Stimulated activated CD8-positive, alpha-beta memory T cell treated with anti-CD3 and anti-CD28 coated beads, Interleukin-7, amount 100 ng/mL, for 1 hour (primary cell): ENCODE measurements at places on chromosomes 16 and 17.

- no peak for DNase-seq
Observed at GRCh38 chr17:74764751-74765286, 11.3 kb downstream of the NAT9 start.

- DNase-seq, result no peak
Observed at GRCh38 chr16:54407596-54407995, 121.0 kb upstream of the IRX3 start.

- DNase-seq, result no peak
Observed at GRCh38 chr17:35087731-35088355, 24.3 kb upstream of the RFFL start.

- no peak for DNase-seq
Observed at GRCh38 chr17:19531780-19532501, 1.7 kb upstream of the SLC47A1 start.

DNA sequence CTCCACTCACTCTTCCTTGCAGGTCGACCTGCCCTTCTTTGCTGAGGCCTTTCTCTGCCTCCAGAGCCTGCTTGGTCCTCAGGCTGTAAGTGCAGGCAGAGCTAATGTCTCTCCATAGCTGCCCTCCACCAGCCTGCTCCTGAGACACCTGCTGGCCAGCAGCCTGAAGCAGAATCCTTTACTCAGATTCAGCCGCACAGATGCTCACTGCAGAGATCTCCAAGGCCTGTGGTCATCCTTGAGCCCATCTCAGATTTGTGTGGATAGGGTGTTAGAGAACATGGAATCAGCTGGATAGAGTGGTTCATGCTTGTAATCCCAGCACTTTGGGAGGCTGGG, 11.5 kb downstream of the DEXI start:
- no peak for DNase-seq

DNA sequence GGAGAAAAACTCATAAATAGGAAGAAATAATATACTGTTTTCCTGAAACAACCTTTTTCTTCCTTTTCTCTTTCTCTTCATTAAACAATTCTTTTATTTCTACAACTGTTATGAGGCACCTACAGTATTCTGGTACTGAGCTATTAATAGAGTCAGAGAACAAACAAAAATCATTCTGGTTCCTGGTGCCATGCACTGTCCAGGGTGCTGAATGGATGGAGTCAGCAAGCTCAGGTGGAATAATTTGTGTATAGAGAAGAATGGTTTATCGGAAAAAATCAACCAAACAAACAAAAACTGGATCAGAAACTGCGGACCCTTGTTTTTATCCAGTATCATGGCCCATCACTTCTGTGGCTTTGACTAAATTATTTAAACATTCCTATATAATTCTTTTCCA, 430.3 kb upstream of the GOT2 start:
- no peak for DNase-seq

DNA sequence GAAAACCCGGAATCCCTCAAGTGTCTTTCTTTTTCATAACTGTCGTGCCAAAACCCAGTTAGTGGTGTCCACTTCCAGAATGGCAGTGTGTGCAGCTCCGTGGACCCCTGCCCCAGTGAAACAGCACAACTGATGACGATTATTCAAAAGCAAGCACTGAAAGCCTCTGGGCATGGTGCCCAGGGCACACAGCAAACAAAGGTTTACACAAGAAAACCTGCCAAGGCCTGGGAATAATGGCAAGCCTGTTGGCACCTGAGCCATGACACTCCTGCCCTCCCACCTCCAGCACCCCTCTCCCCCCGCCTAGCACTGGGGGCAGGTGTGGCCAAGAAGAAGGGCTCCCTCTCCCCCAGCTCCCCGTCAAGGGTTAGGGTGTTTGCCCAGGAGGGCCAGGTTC, 2.8 kb downstream of the PKMYT1 start:
- no peak for DNase-seq

- no peak for DNase-seq
Observed at GRCh38 chr17:74163836-74164235, 39.6 kb upstream of the RPL38 start.

GRCh38 chr17:63295288-63295687, 150.8 kb downstream of the CYB561 start:
- no peak for DNase-seq

GRCh38 chr16:22901563-22901962, 87.6 kb downstream of the HS3ST2 start:
- DNase-seq, result no peak

DNA sequence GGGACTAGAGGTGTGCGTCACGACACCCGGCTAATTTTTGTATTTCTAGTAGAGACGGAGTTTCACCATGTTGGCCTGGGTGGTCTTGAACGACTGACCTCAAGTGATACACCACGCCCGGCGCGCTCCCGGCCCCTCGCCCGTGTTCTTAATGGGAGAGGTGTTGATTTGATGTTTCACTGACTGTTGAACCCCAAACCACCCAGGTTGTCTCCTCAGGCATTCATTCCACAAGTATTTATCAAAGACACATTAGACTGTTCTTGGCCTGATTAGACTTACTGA, 1.4 kb downstream of the CENPN start:
- no peak for DNase-seq

DNA sequence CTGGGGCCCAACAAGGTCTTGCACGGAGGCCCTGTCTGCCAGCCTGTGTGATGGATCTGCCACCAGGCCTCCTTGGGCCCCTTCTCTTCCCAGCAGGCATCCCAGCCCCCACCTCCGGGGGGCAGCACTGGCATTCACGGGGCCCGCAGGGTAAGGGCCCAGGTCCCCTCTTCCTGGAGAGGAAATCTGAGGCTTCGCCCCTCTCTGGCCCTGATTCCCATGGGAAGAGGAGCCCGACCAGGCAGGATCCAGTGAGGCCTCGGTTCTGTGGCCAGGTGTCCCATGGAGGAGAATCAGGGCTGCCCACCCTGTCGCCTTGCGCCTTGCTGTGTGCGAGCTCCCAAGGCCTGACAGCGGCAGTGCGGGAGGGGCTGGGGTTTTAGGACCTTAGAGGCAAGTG, 48.4 kb downstream of the PDPK1 start:
- DNase-seq, result no peak

GRCh38 chr17:45405250-45406086, 27.2 kb downstream of the ARHGAP27 start:
- DNase-seq, result no peak

GRCh38 chr16:85231959-85232358, 119.7 kb upstream of the CIBAR2 start:
- DNase-seq, result no peak

- DNase-seq, result no peak
Observed at GRCh38 chr17:57045868-57046704, 39.0 kb upstream of the AKAP1 start.

DNA sequence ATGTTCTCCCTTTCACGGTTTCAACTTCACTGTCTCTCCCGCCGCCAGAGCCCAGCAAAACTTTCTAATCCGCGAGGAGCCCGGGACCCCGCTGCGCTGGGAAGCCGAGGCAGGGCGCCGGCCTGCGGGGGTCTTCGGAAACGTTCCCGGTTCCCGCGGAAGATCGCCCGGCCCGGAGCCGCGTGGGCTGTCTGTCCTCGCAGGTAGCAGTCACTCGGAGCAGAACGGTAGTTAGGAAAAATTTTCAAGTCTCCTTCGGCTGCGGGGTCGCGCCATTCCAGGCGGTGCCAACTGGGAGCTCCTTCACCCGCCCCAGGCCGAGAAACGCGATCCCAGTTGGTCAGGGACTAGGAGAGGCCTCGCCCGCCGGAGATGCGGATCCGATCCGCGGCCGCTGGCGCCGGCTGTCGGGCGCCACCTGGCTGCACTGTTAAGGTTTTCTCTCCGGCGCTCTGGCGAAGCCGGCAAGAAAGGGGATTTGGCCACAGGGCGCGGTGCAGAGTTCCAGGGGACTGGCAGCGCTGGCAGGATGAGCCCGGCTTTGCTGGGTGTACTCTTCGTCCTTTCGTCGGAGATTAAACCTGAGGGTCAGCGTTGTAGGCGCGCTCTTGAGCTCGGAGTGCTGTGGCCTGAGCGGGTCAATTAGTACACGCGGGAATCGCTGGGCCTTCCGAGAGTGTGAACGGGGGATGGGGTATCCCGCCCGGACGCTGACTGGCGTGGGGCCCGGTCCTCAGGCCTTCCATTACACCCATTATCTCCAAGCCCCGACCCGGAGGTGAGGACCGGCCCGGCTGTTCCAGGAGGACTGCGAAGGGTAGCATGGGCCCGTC, 135.4 kb downstream of the KCNJ12 start:
- peak; percentile 36 for DNase-seq

DNA sequence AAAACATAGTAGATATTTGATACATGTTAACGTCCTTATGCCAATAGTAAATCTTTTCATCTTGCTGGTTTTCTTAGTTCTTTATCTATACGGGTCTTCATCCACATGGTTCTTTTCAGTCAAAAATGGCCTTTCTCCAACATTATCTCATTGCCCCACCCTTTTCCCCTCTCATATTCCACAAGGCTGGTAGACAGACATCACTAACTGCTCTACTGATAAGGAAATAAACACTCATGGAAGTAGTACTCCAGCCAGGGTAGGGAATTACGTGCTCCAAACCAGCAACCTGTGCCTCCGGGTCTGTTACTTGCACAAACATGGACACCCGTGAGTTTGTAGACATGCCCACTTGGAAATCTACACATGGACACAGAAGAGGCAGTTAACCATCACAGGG, 141.4 kb downstream of the XYLT1 start:
- DNase-seq, result no peak

- no peak for DNase-seq
Observed at GRCh38 chr17:56594320-56595107, 1.0 kb downstream of the NOG start.

- DNase-seq, result no peak
Observed at GRCh38 chr17:3189961-3190360, 7.4 kb upstream of the OR1A2 start.

- DNase-seq, result no peak
Observed at GRCh38 chr16:53415504-53415903, 18.8 kb upstream of the RBL2 start.

DNA sequence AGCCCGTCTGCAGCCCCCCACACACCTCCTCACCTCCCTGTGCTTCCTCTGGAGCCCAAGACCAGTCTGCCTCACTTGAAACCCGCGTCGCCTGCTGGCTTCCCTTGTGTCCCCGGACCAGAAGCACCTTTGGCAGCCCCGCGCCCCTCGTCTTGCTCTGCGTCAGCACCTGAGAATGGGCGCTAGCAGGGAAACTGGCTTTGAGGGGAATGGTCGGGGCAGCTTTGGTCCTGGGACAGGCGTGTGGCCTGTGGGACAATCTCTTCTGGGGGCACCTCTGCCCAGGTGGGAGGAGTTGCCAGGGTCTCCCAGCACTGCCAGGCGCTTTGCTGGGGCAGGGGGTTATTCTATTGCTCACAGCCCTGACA, 3.6 kb upstream of the MAFG start:
- DNase-seq, result no peak
